HFFc6 (cell line): ENCODE measurements at places on chromosomes 7 and 10. TPM values are rescaled to one million over a fixed set of nuclear protein-coding genes. Genes with fewer than 3 reads are reported as not detected.

The SKIDA1 gene
- 0.38 to 0.44 TPM (median 0.43 TPM) in 3 replicates for total RNA-seq

The CTTNBP2 gene
- not detected in 3 replicates for total RNA-seq

The VSTM4 gene
- 0.07 to 0.21 TPM (median 0.17 TPM) in 3 replicates for total RNA-seq

The FLNC gene
- 507 to 532 TPM (median 520 TPM) in 3 replicates for total RNA-seq

The OPALIN gene
- total RNA-seq = not detected in 3 replicates

The GRID2IP gene
- not detected in 3 replicates for total RNA-seq

The MET gene
- 101 to 151 TPM (median 111 TPM) in 3 replicates for total RNA-seq

The ATG9B gene
- total RNA-seq = 0.09 to 0.94 TPM (median 0.32 TPM) in 3 replicates

The HHEX gene
- total RNA-seq = 1.8 to 5.0 TPM (median 2.8 TPM) in 3 replicates

The URGCP gene
- 42.8 to 53.2 TPM (median 49.3 TPM) in 3 replicates for total RNA-seq

The PRF1 gene
- not detected in 3 replicates for total RNA-seq

The ELN gene
- 4.7 to 24.9 TPM (median 13.2 TPM) in 3 replicates for total RNA-seq

The HABP2 gene
- total RNA-seq = not detected in 3 replicates

The PLAC9 gene
- total RNA-seq = 2.1 to 8.1 TPM (median 5.9 TPM) in 3 replicates

The RSPH10B2 gene
- 0.21 TPM in 1 of 3 replicates, not detected in the others for total RNA-seq

The CCL26 gene
- 2.5 to 4.7 TPM (median 3.7 TPM) in 3 replicates for total RNA-seq

The ASZ1 gene
- total RNA-seq = not detected in 3 replicates

The SPDYE11 gene
- not detected in 2 replicates for total RNA-seq

The ADRB1 gene
- 0.07 TPM in 1 of 3 replicates, not detected in the others for total RNA-seq

The CFAP43 gene
- not detected in 3 replicates for total RNA-seq

The VPS37D gene
- total RNA-seq = 2.7 to 3.5 TPM (median 2.7 TPM) in 3 replicates

The BTBD16 gene
- total RNA-seq = not detected in 2 replicates

The CUBN gene
- total RNA-seq = 0.59 to 1.5 TPM (median 0.69 TPM) in 3 replicates

The MYH16 gene
- not detected in 2 replicates for total RNA-seq

The GFRA1 gene
- 6.6 to 17.0 TPM (median 12.5 TPM) in 3 replicates for total RNA-seq

The ACBD7 gene
- total RNA-seq = 0.68 and 0.80 TPM in 2 replicates

The GPR37 gene
- not detected in 3 replicates for total RNA-seq

The TRIM56 gene
- total RNA-seq = 17.9 to 21.4 TPM (median 21.2 TPM) in 3 replicates

The DMBT1 gene
- 0.07 TPM in 1 of 3 replicates, not detected in the others for total RNA-seq

The MOGAT3 gene
- not detected in 3 replicates for total RNA-seq

The ERVW-1 gene
- not detected in 3 replicates for total RNA-seq

The PRKG1 gene
- 7.9 to 10.1 TPM (median 10.1 TPM) in 3 replicates for total RNA-seq

The ZNF32 gene
- total RNA-seq = 12.7 to 21.2 TPM (median 19.7 TPM) in 3 replicates

The XRCC2 gene
- total RNA-seq = 1.9 and 3.0 TPM in 2 replicates

The IDE gene
- total RNA-seq = 30.4 and 35.7 TPM in 2 replicates
